ENCODE measurements at places on chromosomes 7 and 10.

DNA sequence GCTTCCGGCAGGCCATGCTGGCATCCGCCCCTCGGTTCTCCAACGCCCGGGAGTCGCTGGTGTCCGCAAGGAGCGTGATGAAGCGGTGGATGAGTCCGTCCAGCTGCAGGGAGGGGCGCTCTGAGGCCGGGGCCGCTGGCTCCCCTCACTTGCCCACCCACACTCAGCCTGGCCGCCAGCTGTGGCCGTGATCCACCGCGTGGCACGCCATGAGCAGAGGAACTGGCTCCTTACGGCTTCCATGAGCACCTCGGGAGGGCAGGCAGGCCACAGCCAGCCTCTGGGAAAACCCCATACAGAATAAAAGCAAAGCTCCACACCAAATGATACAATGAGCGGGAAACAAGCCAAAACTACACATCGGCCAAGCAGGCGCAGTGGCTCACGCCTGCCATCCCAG is 15.5 kb upstream of the MICALL2 start:
- no peak for DNase-seq

- no peak for DNase-seq
These were observed 545.1 kb upstream of the GALNT17 start for GRCh38 chr7:70586822-70587221.

GRCh38 chr7:22723181-22723601 is 3.8 kb upstream of the IL6 start:
- no peak for DNase-seq

GRCh38 chr10:73956476-73957359 is 41.2 kb upstream of the VCL start:
- peak; percentile 65 for DNase-seq

GRCh38 chr10:95845411-95845810 is 62.4 kb upstream of the CC2D2B start:
- no peak for DNase-seq

DNA sequence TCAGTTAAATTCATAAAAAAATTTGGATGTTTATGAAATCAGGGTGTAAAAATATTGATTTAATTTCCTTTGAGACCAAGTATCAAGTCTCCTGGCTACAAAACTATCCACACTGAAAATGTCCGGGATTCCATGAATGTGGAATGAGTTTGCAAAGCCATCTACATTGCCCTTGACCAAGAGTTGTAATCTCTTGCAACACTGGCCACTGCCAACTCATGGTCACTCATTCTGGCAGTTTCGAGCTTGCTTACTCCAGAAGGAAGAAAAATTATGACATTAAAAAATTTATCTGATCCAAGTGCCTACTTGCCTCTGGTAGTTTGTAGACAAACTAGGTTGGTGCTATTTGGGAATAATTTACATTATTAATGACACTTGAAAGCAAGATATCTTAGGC is 84.2 kb downstream of the NPY start:
- no peak for DNase-seq

- peak; percentile 53 for DNase-seq
These were observed 4.3 kb downstream of the ELFN1 start for GRCh38 chr7:1674161-1675035.

DNA sequence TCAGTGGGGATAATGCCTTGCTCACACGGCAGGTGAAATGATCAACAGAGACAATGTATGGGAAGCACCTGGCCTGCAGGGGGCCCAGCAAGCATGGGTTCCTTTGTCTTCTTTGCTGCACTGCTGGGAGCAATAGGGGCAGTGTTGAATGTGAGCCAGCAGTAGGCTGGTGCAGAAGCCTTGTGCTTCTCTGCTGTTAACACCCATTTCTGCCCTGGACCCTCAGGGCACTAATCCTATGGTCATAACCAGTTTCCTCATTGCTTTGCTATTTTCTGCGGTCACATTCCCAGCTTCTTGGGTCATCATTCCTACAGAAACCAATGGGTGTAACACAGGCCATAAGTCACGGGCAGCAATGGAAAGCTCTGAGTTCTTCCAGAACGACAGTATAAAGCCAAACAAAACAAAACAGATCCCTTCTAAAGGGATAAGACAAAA is 10.9 kb upstream of the LGI1 start:
- no peak for DNase-seq

GRCh38 chr10:44066527-44067255 is 318.2 kb downstream of the CXCL12 start:
- no peak for DNase-seq

DNA sequence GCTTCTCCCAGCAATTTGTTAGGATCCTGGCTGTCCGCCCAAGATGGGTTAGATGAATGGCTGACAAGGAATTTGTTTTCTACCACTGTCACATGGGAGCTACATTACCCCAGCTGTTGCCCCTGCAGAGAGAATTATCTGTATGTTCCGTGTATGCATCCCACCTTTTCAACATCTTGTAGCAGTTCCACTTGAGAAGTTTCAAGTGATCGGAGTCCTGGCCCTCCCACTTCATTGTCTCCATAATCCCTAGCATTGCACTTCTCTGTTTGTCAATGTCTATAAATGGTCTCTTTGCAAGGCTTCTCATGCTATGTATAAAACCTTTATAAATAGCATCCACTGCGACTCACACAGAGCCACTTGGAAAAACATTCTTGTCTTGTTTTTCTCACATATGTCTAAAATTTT is 972.5 kb downstream of the CNTNAP2 start:
- DNase-seq, result no peak

DNA sequence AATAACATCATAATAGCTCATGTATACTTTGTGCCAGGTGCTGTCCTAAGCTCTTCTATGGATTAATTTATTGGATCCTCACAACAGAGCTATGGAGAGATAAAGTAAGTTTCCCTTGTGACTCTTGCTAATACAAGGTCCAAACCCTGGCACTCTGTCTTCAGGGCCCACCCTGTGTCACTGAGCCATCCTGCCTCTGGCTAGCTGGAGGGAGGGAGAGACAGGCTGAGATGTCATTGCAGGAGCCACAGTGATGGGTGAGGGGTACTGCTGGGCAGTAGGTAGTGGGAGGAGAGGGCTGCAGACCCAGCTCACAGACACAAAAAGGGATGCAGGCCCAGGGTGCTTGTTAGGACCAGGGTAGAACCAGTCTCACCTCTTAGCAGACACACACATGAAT is 16.9 kb downstream of the GCK start:
- no peak for DNase-seq

DNA sequence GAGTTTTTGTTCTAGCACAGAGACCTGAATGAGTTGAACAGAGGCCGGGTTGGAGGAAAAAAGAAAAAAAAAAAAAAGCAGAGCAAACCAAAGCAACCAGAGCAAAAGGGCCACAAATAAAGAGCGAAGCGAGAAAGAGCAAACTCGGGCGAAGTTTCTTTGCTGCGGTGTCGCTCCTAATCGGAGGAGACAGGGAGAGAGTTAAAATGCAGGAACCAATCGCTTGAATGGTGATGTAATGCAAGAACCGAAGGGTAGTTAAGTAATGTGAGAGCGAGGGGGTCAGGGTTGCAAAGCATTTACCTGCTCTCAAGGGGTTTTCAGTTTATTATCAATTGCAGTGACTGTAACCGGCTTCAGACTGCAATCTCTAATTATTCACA is 271.7 kb downstream of the TRIL start:
- DNase-seq, result no peak

- DNase-seq, result no peak
These were observed 29.2 kb downstream of the ZNF783 start for GRCh38 chr7:149291036-149291780.

DNA sequence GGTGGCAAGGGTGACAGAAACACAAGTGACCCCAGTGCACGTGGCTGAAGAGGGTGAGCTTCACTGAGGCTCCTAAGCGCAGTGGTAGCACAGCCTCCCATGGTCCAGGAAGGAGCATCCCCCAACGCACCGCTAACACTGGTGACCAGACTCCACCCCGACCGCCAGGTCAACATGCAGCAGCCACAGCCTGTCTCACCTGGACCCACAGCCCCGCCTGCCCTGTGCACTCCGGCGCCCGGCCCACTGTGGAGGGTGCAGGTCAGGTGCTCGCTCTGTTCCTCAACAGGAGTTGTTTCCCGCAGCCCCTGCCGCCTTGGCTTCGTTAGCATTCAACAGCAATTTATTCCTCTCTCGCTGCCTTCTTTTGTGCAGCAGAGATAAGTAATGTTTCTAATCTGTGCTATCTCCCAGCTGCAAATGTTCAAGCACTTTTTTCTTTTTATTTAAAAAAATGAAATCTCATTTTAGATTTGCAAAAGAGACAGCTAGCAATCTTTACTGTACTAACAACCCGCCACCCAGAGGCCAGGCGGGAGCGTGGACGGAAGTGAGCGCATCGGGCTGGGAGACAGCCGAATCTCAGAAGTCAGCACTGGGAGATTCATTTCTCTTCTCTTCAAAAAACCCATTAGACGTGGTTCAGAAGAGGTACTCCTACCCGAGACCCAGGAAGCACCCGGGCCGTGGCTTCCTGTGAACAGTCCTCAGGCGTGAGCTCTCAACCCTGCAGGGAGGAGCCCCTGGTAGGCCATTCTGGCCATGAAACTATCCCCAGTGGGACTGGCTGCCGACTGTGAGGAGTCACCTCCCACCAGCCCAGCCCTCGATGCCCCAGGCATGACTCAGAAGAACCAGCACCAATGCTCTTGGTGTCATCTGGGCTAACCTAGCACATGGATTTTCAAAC is 133.4 kb downstream of the MAD1L1 start:
- DNase-seq, result no peak

DNA sequence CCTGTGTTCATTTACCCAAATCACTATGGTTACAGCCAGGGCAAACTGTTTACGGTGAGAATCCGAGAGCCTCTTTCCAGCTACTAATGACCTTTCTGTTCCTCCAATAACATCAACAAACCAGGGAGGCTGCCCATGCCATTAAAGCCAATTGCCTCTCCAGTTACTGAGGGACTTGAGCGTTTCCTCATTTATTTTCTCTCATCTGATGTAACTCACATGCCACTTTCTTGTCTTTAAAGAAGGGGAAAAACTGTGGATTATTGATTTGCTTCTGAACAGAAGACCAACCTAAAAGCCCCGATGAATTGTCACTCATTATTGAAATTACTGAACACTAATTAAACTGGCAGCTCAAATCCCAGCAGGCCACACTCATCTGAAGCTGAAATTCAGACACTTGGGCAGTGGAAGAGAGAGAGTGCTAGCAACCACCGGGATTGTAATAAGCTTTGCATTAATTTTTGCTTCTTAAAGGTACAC is 595.8 kb upstream of the MKI67 start:
- no peak for DNase-seq

- DNase-seq, result peak; percentile 82
These were observed 453 bp downstream of the SFMBT2 start for GRCh38 chr10:7410301-7410861.

DNA sequence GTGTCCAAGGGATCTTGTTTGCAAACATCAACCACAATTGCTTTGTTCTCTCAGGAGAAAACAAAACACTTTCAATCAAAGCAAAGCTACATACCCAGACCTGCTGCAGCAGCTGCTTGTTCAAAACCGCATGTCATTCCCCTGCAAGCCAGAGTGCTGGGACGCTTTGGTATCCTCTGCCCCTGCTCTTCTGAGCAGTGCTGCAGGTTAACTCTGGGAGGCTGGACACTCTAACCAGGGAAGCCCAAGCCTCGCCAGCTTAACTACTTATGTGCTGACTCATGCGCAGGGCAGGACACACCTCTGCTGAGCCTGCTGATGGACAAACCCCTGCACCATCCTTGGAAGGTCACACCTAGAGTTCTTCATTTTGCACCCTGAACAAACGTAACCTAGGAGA is 28.2 kb upstream of the ASAH2 start:
- no peak for DNase-seq

DNA sequence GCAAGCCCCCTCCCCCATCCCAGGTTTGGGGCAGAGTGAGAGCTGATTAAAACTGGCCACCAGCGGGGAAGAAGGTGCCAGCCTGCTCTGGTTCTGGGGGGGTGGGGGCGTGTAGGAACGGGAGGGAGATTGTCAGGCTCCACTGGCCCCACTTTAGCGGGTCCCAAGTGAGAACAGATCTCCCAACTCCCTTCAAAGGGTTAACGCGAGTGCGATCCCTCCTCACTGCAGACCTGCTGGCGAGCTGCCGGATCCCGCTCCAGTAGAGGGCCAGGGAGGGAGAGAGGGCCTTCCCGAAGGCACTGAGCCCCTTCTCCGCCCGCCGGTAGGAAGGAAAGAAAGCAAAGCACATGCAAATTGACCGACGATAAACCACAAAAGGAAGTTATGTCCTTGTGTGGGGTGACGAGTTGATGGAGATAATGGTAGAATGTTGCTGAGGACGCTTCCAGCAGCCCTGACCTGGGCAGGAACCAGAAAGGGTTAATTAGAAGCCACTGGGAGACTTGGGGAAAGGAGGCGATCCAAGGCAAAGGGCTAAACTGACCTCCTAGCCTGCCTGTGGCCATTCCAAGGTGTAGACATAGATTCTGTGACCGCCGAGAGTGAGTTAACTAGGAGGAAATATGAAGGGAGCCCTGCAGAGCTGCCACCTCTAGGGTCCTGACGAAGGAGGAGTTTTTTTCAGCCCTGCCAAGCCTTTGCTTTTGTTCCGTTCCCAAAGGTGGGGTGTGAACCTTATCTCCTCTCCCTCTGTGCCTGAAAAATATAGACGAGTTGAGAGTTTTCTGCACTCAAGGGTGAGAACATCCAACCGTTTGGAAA is 1.5 kb downstream of the NRG3 start:
- no peak for DNase-seq

DNA sequence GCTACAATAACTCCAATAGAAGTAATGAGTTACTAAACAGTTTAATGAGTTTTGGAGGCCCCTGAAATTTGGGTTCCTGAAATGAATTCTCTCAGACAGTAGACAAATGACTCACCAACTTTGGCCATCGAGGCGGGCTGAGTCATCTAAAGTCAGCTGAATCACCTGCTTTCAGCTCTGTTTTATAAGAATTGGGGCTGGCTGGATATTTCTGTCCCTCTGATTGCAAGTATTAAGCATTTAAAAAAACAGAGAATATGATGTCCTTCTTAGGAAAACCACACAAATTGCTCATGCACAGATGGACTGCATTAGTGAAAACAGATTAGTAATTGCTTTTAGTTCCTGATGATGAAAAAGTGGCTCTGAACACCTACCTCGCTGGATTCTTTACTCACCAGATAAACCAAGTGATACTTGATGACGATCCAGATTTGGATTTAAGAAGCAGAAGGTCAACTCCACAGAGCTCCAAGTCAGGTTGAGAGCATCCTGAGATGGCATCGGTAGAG is 59.1 kb downstream of the ZNF365 start:
- DNase-seq, result peak; percentile 70

DNA sequence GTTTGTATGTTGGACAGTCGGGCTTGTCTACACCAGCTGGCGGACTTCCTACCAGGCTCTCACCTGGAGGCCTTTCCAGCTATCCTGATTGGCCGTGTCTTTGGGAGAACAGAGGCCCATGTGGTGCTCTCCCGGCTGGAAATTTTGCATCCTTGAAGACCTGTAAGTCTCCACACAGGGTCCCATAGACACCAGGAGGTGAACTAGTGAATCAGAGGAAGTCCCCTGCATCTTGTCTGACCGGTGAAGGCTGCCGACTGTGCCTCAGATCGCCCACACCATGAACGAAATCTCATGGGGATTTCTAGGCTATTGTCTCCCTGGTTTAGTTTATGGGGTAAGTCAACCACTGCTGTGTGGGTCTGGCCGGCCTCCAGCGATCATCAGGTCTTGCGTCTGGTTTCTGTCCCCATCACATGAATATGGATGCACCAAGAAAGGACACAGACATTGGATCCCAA is 108.4 kb upstream of the LYZL2 start:
- DNase-seq, result no peak

All from activated CD8-positive, alpha-beta memory T cell treated with anti-CD3 and anti-CD28 coated beads for 24 hours (primary cell).